ENCODE measurements at places on chromosomes 7 and 10.
A peak's percentile ranks its signal among the peaks of the same experiment; 100 is the strongest.

DNA sequence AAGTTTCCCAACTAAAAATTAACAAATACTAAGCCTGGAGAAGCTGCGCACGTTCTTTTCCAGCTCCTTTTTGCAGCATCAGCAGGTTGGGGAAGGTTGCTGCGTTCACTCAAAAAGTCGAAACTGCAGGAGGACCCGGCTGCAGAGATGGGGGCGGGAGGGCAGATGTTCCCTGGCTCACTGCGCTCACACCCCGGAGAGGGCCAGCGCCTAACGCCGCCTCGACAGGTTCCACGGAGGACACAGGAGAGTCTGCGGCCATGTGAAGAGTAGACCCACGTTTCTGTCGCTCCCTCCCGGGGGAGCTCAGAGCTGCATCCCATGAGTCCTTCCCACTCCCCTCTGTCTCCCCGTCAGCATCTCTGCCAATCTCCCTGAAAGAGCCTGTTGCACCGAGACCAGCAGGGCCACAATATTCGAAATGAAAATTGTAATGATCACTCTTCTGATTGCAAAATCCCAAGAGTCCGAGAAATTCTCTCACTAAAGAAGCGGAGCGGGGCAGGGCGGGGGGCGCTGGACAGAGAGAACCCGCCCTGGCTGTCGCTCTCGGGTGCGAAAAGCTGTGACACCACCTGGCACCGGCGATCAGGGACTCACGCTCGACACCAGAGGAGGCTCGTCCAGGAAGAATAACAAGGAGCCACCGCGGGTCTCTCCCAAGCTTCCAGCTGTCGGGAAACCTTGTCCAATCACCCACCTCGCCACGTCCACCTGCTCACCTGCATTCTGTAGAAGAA lies 131.5 kb upstream of the PFKP start:
- DNase-seq, result no peak

DNA sequence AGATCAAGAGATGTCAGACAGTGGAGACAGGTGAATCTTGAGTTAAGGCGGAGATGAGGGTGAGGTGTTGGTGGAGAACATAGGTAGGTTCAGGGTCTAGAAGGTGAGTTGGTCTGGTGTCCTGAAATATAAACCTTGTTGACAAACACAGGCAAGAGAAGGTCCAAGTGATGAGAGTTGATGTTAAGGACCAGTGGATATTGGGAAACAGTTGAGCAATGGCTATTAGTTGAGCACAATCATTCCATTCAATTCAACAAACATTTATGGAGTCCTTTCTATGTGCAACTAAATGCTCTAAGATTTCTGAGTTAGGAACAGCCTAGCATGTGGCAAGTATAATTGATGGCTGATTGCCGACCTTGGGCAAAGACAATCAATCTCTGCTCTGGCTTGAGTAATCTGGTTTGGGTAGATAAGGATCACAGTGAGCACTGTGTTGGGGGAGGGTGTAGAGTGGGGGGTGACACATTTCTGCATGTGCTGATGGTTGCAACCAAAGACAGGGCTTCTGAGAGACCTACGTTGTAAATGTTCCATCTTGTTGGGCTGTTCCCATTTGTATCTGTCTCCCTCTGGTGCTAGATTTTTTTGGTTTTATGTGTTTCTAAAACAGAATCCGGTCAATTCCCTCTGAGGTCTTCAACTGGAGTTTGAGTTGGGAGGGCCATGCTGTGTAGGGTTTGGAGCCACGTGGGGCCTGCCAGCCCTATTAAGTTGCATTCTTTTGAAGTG lies 201.1 kb downstream of the BAMBI start:
- no peak for DNase-seq

DNA sequence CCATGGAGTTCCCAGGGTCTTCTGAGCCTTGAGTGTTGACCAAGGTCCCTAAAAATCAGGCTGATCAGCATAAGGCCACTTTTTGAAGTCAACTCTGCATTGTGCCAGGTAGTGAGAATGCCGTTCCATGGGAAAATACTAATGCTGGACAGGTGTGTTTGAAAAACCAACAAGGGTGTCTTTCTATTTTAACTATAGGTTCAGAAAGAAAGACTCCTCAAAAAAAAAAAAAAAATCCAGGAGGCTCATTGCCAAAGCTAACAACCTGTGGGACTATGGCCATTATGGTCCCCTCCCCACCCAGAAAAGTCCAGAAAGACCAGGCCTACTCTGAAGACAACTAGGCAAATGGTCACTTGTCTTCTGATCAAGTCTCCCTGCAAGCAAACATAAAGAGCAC lies 44.4 kb downstream of the NRAP start:
- no peak for DNase-seq

GRCh38 chr10:13417459-13418126 lies 69.5 kb upstream of the SEPHS1 start:
- DNase-seq, result no peak

GRCh38 chr10:101940916-101941315 lies 97.3 kb upstream of the KCNIP2 start:
- no peak for DNase-seq

DNA sequence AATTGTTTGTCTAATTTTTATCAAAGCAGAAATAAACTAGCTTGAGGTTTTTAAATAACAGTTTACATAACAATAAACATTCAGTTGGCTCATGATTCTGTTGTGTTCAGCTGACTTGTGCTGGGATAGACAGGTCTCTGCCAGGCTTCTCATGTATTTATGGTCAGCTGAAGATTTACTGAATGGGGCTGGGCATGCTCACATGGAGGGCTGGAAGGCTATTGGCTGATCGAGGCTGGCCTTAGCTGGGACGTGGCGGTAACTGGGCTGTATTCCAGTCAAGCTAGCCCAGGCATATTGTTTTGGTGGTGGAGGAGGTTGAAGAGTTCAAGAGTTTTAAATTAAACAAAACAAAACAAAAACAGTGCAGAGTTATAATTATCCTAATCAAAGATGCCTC lies 251.0 kb upstream of the MTPN start:
- no peak for DNase-seq

GRCh38 chr7:47371317-47371716 lies 210.6 kb downstream of the TNS3 start:
- no peak for DNase-seq

- DNase-seq, result no peak
Measured at GRCh38 chr7:49775065-49775948, 1.9 kb downstream of the VWC2 start.

- no peak for DNase-seq
Measured at GRCh38 chr10:74994854-74995253, 116.6 kb upstream of the SAMD8 start.

DNA sequence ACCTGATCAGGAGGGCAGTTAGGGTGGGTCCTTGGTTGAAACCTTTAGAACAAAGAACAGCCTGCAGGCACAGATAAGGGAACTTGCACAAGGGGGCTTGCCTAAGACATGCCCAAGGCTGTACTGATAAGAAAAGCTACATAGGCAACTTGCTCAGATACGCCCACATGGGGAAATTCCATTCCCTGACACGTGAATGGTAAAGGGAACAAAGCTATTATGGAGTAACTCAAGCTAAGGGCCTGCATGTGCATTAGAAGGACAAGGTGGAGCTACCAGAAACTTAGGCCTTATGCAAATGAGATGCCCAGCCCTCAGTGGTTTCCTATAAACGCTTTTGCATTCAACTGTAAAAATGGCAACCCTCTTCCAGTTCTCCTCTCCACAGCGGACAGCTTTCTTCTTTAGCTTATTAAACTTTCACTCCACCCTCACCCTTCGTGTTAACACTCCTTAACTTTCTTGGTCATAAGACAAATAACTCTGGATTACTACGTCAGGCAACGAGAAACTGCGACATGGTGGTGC lies 1192.1 kb upstream of the CELF2 start:
- DNase-seq, result no peak

- no peak for DNase-seq
Measured at GRCh38 chr10:86335257-86335656, 31.3 kb downstream of the GRID1 start.

GRCh38 chr10:5355594-5356301 lies 9.0 kb upstream of the UCN3 start:
- no peak for DNase-seq

GRCh38 chr7:106866298-106867281 lies 1.5 kb downstream of the PIK3CG start:
- DNase-seq, result no peak

DNA sequence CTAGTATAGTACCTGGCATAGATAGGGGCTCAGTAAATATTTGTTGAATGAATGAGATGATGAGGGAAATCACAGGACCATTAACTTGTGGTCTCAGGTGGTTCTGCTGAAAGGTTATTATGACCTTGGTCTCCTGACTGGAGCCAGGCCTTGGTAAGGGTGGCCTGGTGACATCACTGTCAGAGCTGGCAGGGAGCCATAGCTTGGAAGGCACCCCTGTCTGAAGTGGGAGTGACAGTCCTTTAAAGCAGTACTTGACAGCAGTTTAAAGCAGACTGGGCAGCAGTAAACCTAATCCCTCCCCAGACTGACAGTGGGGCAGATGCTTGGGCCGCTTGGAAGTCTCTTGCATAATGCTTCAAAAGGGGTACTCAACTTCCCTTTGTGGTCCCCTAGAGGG lies 13.4 kb downstream of the DPCD start:
- DNase-seq, result no peak

- DNase-seq, result no peak
Measured at GRCh38 chr7:108589874-108590273, 20.2 kb downstream of the DNAJB9 start.

GRCh38 chr10:132447446-132448247 lies 50.6 kb downstream of the PWWP2B start:
- no peak for DNase-seq

DNA sequence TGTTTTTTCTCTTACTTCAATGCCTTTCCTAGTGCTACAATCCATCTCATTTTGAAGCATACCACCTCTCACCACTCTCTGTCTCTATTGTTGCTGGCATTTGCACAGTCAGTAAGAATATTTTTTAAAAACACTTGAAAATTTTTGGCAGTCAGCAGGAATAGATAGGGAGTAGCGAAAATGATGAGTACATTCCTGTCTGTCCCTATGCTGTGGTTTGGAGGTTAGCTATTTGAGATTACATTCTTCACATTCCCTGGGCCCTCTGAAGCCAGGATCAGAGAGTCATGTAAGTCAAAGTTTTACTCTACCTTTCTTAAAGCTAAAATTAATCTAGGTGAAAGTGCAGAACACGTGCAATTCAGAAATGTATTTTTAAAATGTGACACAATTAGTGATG lies 53.0 kb upstream of the MAGI2 start:
- no peak for DNase-seq

DNA sequence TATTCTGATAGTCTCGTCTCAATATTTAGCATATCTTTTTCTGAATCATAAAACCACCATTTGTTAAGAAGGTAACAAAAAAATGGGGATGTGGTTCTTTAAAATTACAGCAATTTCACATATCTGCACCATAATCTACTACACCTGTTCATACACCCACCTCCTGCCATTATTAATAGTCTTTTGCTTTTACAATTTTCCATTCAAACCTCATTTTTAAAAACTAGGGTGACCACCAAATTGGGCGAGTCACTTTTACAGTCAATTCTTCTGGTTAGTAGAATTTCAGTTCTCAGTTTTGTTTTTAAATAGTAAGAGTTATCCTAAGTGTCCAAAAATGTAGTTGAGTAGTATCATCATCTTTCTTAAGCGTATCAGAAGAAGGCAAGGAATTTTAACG lies 48.4 kb upstream of the GSAP start:
- no peak for DNase-seq

DNA sequence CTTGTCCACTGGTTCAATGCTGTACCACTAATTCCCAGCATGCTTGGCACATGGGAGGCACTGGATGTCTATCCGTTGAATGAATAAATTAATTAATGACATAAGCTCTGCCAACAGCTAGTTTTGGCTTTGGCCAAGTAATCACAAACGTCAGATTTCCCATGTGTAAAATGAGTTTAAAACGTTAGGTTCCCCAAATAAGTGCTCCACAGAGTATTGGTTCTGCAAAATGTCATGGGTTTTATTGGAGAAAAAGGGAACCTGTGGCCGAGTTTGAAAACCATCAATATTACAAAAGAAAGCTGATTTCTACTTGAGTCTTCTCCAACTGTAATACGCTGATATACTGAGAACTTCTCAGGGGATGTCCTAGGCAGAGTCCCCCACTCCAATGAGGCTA lies 23.2 kb downstream of the ELMO1 start:
- DNase-seq, result no peak

DNA sequence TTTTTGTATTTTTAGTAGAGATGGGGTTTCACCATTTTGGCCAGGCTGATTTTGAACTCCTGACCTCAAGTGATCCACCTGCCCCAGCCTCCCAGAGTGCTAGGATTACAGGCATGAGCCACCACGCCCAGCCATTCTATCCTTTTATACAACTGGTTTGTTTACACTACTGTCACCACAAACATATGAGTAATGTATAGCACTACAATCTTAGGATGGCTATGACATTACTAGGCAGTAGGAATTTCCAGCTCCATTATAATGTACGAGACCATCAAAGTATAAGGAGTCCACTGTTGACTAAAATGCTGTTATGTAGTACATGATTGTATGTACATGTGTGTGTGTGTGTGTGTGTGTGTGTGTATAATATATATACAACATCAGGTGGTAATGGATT lies 1126.1 kb upstream of the LRRN3 start:
- no peak for DNase-seq

GRCh38 chr10:98041352-98042043 lies 11.1 kb upstream of the CRTAC1 start:
- peak; percentile 37 for DNase-seq

- no peak for DNase-seq
Measured at GRCh38 chr7:31724696-31725095, 37.7 kb downstream of the PPP1R17 start.

GRCh38 chr10:110657973-110658691 lies 14.0 kb downstream of the RBM20 start:
- no peak for DNase-seq

DNA sequence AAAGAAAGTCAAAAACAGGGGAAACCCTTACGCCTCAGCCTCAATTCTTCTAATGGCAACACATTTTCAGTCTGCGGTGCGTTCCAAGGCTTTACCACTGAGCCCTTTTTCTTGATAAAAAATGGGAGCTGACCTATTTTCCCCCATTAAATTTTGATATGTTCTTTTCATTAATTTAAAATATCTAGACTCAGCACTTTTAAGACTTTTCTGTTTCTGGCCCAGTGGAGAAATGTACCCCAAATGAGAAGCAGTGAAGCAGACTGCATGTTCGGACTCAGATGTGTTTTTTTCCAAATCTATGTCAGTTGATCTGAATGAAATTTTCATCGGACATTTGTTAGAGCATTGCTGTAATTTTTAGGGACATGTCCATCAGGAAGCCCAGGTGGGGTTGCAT lies 126.2 kb downstream of the SEC23IP start:
- no peak for DNase-seq

GRCh38 chr10:8817299-8817698 lies 762.8 kb downstream of the GATA3 start:
- no peak for DNase-seq

DNA sequence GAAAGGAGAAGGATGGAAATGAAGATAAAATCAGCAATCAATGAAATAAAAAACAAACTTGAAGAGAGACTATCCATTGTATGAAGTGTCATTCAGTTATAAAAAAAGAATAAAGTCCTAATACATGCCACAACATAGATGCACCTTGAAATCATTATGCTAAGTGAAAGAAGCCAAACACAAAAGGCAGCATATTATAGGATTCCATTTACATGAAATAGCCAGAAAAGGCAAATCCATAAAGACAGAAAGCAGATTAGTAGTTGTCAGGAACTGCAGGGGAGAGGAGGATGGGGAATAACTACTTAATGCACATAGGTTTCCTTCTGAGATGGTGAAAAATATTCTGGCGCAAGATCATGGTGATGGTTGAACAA lies 6.6 kb upstream of the PON1 start:
- DNase-seq, result no peak

- no peak for DNase-seq
Measured at GRCh38 chr7:50329775-50330174, 25.3 kb downstream of the IKZF1 start.

GRCh38 chr10:95820363-95820762 lies 64.4 kb downstream of the ENTPD1 start:
- DNase-seq, result no peak
